ENCODE measurements at places on chromosomes 4 and X.

DNA sequence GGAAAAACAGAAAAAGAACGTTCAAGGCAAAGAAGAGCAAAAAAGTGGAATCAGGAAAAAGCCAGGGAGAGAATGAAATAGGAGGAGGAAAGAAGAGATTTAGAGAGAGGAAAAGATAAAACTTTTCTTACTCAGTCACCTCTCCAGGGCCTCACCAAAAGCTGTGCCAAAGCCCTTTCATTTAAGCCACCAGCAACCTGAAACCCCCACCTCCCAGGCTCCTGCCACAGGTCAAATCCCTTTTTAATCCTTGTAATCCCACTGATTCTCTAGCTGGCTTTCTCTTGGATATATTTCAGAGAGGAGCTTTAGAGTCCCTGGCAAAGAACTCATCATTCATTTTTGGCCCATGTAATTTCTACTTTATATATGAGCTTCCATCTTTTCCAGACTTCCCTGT, 25.7 kb upstream of the XIAP start:
- no peak for DNase-seq

- no peak for DNase-seq
Observed at GRCh38 chr4:37960098-37960497, at the start of gene PTTG2. Gene PTTG2 (plus strand): TSS chr4:37960398. CDS start chr4:37960435, 37 bp downstream.

GRCh38 chrX:46882266-46882665, 30.0 kb upstream of the JADE3 start:
- DNase-seq: no peak

GRCh38 chr4:79585330-79585729, 177.3 kb upstream of the GK2 start:
- no peak for DNase-seq

DNA sequence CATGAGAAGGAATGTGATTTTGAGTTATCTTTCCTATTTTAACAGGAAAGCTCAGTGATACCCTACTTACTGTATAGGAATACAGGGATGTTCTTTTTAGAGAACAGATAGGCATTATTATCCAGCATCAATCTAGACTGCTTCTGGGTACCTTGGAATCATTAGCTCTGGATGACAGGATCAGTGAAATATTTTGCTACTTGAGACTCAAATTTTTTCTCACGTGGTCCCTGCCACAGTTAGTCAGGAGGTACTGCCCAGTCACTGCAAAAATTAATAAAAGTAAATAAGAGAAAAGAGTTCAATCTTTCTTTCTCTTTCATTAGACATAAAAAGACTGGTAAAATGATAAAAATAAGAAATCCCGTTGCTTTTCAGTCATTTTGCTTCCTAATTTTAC, 5.5 kb downstream of the ZNF827 start:
- DNase-seq: no peak

GRCh38 chrX:150581093-150581775, 12.8 kb downstream of the MTM1 start:
- no peak for DNase-seq

DNA sequence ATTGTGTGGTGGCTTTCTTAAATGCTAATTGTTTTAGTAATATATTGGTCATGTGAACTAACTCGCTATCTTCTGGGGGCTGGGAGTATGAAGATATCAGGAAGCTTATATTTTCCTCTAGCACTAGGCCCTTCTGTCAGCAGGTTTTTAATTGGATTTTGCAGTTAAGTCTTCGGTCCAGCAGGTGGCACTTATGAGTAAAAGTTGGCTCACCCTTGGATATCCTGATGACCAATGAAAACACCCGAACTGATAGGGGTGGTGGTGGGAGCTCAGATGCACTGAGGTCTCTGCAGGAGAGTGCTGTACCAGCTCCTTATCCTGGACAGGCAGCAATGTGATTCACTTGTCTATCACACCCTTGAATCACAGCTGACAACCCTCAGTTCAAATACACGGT, 1365.8 kb upstream of the DIAPH2 start:
- no peak for DNase-seq

GRCh38 chr4:176875446-176875930, 82.8 kb upstream of the VEGFC start:
- DNase-seq: no peak

- no peak for DNase-seq
Observed at GRCh38 chrX:16610121-16610621, 39.8 kb upstream of the S100G start.

- no peak for DNase-seq
Observed at GRCh38 chr4:60522265-60522664, 677.9 kb upstream of the ADGRL3 start.

GRCh38 chrX:78387364-78387763, 60.0 kb upstream of the CYSLTR1 start:
- no peak for DNase-seq

DNA sequence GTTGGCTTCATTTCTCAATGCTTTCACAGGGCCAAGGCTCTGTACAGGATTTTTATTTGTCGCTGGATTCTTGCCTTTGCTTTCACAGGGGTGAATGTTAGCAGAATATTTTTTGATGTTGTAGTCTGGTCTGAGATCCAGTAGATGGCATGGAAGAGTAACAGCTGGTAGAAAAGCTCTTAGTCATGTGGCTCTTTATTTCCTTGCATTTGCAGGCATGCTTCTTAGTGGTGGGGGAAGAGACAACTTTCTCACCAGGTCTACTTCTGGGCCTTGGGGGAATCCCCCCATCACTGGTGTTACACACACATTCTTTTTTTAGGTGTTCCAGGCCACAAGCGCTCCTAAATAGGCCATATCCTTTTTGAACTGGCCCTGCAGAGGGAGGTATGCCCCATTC, 58.2 kb upstream of the DKK2 start:
- no peak for DNase-seq

DNA sequence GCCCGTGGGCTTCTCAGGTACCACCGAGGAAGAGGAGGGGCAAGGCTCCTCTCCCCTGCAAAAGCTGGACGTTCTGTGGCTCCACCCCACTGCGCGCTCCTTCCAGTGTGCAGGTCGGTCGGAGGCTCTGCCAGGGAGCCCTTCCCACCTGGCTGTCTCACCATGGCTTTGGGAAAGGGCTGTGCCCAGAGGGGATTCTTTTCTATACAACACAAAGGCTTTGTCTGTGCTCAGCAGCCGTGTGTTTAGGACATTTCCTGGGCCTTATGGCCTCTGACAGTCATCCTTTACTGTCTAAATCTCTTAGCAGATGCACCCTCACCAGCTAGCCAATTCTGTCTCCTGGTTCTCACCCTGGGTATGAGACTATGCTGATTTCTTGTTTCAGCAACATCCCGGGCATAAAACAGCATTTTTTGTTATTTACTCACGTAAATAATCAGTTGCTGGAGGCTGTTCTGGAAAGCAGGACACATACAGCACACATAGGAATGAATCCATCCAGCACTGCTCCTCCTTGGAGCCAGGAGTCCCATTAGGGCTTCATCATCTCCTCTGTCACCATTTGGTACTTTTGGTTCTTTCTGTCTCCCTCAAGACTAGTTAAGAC, 20.4 kb upstream of the ATXN3L start:
- no peak for DNase-seq

DNA sequence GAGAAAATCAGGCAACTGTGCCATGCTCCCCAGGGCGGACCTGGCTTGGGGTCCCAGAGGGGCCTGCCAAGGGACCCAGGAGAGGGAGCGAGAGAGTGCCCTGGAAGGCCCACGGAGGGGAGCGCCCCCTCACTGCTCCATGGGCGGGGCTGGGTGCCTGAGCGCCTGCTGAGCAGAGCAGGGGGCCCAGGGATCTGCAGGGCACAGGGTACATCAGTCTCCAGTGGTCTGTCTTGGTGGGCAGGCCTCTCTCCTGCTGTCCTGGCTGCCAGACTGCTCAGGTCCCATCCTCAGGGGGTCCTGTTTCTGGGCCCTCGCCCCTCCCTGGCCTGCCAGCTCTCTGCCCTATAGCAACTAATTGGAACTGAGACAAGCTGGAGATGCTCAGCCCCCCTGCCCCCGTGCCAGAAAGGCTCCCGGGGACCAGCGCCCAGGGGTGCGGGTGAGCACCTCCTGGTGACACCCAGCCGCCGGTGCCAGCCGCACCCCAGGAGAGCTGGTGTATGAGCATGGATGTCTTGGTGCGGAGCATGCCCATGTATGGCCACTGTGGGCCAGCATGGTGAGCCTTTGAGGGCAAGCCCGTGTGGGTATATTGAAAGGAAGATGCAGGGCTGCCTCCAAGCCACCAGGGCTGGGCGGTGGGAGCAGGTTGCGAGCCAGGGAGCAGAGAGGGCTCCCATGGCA, 1.3 kb downstream of the BGN start:
- DNase-seq: no peak
